ENCODE measurements at places on chromosomes 16 and 17.

- DNase-seq: peak; percentile 88
Measured at GRCh38 chr16:58843675-58844074, 109.6 kb upstream of the GOT2 start.

DNA sequence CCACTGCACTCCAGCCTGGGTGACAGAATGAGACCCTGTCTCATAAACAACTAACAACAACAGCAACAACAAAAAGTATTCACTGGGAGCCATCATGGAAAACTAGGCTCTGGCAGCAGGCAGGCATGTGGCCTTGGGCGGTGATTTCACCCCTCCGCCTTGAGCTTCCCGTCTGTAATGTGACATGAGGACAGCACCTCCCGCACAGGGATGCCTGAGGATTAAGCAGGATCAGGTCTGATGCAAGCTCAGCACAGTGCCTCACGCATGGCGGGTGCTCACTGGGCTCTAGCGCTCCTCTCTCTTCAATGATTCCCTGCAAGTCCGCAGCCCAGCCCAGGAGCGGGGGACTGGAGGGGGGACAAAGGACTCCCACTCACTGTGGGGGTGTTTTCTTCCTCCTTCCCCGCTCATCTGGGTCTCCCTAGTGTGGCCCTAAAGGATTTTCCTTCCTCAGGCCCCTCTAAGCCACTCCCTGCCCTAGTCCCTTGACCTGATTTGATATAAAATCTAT, 2.8 kb downstream of the PLCD3 start:
- no peak for DNase-seq

- DNase-seq: no peak
Measured at GRCh38 chr17:65099475-65099874, 37.7 kb upstream of the RGS9 start.

DNA sequence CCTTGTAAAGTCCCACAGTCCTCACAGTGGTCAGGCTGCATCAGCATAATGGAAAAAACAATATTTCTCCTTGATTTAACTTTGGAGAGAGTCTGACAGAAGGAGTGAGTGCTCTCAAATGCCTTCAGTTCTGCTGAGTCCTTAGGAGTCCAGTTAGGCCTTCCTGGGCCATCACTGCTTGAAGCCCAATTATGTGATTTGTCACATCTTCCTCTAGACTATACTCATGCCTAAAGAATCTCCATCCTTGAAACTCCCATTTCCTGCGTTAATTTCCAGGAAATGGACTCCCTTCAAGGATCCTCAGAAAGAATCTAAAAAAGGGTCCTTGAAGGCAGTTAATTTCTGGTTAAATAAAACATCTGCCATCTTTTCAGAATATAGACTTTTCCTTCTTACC, 52.8 kb downstream of the SLFN5 start:
- DNase-seq: no peak

DNA sequence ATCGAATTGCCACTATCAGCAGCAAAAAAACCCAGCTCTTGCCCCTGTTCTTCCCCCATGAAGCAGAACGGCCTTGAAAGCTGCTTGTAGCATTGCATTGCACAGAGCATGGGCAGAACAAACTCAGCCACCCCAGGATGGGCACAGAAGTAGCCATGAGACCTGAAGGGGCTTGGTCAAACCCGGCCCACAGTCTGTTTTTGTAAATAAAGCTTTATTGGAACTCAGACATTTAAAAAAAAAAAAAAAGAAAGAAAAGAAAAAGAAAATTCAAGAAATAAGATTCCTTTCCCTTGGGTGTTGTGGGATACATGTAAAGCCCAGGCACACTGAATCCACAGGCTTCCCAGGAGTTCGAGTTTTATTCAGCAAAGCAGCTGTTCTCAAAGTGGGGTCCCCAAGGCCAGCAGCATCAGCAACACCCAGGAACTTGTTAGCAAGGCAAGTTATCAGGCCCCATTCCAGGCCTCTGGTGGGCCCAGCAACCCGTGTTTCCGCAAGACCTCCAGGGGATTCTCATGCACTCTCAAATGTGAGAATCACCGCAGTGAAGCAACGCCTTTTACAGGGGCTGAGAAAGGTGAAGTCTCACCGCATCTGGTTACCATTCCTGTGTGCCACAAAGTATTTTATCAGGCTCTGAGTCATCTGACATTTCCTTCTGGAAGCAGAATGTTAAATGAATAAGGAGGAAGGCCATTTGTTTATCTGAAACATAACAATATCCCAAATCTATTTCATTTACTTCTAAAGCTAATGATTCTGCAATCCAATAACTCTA, 108.2 kb downstream of the SLC39A11 start:
- DNase-seq: no peak

GRCh38 chr17:16491131-16491702, 776 bp downstream of the LRRC75A start:
- no peak for DNase-seq

GRCh38 chr17:45895304-45895968, 1.1 kb downstream of the MAPT start:
- DNase-seq: no peak

DNA sequence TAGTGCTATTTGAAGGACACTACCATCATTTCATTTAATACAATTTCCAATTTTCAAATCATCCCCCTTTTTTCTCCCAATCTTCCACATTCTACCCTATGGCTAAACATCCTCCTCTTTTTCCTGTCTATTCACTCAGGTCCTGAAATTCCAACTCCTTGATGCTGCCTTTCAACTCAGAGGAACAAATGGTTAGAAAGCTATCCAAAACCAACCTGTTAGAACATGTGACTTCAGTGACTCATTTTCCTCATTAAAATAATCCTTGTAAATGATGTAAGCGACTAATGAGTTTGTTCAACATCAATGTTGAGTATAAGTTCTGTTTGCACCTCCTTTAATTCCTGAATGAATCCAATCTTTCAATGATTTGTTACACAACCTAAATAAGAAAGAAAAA, 5.5 kb downstream of the PSMD12 start:
- DNase-seq: no peak

- DNase-seq: no peak
Measured at GRCh38 chr17:78490673-78491072, 86.5 kb downstream of the DNAH17 start.

DNA sequence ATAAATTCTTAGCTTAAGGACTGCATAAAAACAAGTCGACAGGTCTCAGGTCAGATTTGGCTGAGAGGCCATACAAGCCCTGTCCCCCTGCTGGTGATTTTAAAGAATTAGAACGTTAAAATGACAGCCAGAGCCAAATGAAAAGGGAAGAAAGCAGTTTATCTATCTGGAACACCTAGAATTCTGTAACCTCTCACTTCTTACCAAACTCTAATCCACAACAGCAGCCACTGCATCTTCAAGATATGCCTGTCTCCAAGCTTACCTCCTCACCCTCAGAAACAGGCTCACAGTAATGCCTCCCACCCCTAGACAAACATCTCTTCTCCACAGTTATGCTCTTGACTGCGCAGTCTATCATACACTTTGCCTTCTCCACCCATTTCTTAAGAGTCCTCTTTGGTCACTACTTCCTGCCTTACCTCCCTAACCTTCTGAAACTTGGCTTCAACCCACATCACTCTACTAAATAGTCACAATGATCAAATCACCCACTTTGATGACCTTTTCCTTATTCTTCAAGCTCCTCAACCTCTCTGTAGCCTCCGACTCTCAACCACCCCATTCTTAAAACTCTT, 14.2 kb downstream of the ANKFY1 start:
- peak; percentile 56 for DNase-seq

GRCh38 chr17:27620721-27621120, 10.3 kb upstream of the LGALS9 start:
- no peak for DNase-seq

DNA sequence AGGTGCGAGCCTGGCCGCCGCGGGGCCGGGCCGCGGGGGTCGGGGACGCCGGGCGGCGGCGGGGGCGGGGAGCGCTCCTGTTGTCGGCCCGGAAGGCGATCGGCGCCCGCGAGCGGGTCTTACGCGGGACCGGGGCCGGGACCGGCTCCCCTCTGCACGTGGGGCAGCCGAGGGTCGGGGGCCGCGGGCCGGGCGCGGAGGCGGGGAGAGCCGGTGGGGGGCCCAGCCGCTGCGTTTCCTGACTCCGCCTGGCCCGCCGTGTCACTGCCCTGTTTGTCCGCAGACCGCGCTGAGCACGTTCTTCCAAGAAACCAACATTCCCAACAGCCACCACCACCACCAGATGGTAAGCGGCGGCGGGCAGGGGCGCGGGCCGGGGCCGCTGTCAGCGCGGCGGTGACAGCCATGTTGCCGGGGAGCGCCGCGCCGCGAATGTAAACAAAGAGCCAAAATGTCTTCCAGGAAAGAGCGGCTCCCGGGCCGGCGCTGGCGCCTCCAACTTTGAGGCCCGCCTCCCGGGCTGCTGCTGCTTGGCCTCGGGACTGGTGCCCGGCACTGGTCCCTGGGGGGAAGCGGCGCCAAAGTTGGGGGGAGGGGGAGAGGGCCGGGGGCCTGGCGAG, 586 bp downstream of the UBALD2 start:
- DNase-seq: peak; percentile 55

GRCh38 chr16:26344240-26344776, 652.5 kb downstream of the HS3ST4 start:
- no peak for DNase-seq

DNA sequence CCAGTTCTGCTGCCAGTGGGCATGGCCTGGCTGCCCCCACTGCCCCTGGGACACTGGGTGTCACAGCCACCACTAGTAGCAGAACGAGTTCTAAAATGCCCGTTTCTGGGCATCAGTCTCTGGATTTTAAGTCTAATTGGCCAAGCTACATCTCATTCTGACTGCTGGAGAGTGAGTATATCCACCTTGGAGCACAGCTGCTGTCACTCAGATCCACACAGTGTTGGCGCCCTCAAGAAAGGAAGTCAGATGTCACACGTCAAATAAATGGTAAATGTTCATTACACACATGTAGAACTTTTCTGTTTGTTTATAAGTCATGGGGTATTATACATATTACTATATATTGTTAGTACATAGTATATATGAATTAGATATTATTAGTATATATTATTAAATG, 19.4 kb downstream of the GNGT2 start:
- DNase-seq: peak; percentile 22

DNA sequence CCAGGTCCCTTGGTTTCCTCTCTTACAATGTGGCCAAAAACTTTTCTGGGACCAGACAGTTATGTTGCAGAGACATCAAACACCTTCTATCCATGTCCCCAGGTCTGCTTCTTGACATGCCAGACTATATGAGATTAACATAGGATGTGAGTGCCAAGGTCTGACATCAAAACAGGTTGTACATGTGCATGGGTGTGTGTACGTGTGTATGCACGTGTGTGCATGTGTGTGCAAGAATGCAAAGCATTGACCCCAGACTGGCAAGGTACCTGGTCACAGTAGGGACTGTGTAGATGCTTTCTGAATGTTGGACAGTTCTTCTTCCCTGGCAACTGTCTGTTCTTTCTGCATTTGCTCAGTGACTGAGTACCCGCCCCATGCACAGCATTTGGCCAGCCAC, 85.6 kb downstream of the NDE1 start:
- no peak for DNase-seq

GRCh38 chr17:49518346-49519078, 23.4 kb downstream of the NGFR start:
- no peak for DNase-seq

GRCh38 chr16:31298958-31299357, 39.2 kb downstream of the ITGAM start:
- peak; percentile 39 for DNase-seq

DNA sequence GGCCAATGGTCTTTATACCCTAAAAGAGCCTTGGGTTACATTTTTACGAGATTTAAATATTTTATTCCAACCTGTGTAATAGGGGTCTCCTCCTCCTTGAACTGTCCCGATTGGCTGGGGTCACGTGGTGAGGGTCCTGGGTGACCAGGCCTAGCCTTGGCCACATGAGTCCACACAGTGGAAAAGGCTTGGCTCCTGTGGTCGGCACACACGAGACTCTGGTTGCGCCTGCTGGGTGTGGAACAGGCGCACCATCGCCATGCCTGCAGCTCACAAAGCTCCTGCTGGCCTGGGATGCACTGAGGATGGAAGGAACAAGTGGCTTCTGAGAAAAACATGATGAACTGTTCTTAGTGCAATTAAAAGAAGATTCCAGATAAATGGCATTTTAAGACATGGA, 103.9 kb upstream of the ZNF750 start:
- no peak for DNase-seq

DNA sequence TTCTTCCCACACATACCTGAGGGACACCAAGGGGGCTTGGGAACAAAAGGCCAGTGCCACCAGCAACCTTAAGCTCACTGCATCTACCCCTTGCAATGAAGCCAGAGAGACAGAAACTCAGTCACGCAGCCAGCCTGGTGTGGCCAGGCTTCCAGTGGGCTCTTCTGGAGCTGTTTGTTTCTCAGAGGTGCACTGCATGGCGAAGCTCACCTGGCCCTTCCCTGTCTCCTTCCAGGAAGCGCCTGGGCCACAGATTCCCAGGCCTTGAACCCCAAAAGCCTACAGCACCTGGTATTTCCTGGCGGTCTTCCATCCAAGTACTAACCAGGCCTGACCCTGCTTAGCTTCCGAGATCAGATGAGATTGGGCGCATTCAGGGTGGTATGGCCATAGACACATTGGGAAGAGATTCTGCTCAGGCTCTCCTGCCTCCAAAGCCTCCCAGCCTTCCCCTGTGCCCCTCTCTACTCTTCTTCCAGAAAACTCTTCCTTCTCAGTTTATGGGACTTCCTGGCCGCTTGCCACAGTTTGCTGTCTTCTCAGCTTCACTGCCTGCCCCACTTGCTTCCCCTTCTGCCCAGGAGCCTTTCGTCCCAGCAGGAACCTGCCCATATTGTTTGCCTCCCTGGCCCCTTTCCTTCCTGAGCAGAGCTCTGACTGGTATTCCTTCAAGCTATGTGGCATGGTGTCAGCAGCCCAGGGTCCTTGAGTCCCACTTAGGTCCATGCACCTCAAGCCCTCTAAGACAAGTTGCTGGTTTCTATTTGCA, 1.6 kb downstream of the CISD3 start:
- peak; percentile 48 for DNase-seq

GRCh38 chr16:67150047-67150832, 558 bp downstream of the B3GNT9 start:
- DNase-seq: no peak

DNA sequence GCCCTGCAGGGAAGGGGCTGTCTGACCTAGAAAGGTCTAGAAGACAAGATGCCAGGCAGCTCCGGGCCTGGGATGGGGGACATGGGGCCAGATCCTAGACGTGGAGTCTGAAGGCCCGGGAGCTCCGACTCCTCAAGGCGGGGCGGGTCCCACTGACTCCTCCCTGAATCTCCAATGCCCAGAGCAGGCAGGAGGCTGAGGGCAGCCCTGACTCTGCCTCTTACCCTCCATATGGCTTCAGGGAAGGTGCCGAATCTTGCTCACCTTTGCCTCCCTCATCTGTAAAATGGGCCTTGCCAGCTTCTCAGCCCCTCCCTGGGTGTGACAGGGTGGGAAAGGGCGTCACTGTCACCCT, 14.8 kb downstream of the VASN start:
- no peak for DNase-seq
